ENCODE measurements at places on chromosomes 7 and 10. TPM values are rescaled to one million over a fixed set of nuclear protein-coding genes. Genes with fewer than 3 reads are reported as not detected.

Gene ZNF117
- total RNA-seq: 3.3 TPM

Gene AS3MT
- 0.61 TPM for total RNA-seq

Gene CPXM2
- total RNA-seq: 11.6 TPM

Gene HOXA1
- total RNA-seq: 3.0 TPM

Gene CCSER2
- 51.2 TPM for total RNA-seq

Gene LIPF
- total RNA-seq: not detected

DNA sequence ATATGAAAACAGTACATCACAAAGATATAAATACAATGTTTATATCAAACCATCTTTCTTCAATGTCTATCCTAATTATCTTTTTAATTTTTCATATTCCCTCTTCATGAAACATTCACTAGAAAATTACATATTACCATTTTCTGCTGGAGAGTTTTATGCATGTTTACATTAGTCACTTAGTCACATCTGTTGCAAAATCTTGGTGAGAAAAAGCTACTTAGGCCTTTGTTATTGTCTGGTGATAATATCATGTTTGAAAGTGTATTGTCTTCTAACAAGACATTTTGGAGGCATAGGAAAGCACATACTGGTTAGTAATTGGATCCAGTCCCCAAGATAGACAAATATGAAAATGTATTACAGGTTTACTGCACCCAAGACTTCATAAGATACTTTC lies 163.6 kb downstream of the GNAI1 start:
- no peak for DNase-seq

GRCh38 chr7:41006306-41006995 lies 696.4 kb downstream of the INHBA start:
- DNase-seq: no peak

GRCh38 chr7:108063520-108063933 lies 60.6 kb upstream of the LAMB1 start:
- DNase-seq: no peak

DNA sequence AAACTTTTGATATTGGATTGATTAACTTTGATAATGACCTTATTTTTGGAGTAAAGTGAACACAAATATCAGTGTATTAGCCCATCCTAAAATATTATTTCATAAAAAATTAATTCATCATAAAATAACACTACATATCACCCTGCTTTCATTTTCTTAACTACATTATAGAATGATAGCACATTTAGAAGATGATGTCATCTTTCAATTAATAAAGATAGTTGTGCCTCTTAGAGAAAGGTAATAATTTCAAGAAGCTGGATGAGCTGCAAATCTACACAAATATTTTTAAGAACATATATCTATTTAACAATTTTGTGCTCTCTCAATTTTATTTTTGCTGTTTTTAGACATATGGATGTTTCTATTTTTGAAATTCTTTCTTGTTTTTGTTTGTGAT lies 126.1 kb downstream of the CNTNAP2 start:
- no peak for DNase-seq
